Dorsolateral prefrontal cortex (tissue), 122 donors: ENCODE measurements at places on chromosomes 2 and 18. TPM values are rescaled to one million over a fixed set of nuclear protein-coding genes. Genes with fewer than 3 reads are reported as not detected.

The MC5R gene
- total RNA-seq: 0.74 TPM

The POTEI gene
- 0.14 TPM for total RNA-seq

The ACVR1C gene
- total RNA-seq: 11.8 TPM

GRCh38 chr2:146990311-146991054 lies 854.3 kb upstream of the ACVR2A start:
- no peak for DNase-seq

DNA sequence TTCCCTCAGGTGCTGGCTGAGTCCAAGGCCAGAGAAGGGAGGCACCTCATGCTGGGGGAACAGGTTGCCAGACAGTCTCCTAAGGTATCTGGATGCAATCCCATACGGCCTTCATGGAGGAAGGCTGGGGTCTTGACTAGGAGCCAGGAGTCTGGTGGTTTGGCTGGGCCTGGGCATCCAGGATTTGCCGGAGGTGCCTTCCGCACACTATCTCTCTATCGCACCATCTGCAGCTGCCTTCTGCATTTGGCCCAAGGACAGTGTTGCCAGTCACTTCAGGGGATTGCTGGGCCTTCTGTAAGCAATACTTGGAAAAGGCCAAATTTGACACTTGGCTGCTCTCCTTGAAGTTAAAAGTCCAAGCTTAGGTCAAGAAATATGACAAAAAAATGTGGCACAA lies 327.2 kb downstream of the EN1 start:
- no peak for DNase-seq

GRCh38 chr2:195037045-195037444 lies 620.0 kb upstream of the SLC39A10 start:
- no peak for DNase-seq

DNA sequence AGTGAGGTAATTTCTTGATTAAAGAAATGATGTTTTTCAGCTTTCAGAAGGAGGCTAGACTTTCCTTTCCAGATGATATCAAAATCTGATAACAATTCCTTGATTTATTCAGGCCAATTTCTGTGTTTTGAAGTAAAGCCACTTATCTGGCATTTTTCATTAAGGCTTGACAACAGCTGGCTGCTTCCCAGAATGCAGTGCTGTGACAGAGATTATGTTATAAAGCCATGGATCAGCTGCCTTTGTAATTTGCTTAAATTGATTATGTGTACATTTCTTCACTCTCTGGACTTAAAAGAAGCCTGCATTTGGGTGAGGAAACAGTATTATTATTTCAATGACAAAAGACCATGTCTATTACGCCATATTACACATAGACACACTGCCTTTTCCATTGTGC lies 136.0 kb downstream of the PLCL1 start:
- no peak for DNase-seq
